ENCODE measurements at places on chromosomes 16 and 17.

- DNase-seq, result no peak
Observed at GRCh38 chr17:17057057-17057551, 14.8 kb downstream of the MPRIP start.

DNA sequence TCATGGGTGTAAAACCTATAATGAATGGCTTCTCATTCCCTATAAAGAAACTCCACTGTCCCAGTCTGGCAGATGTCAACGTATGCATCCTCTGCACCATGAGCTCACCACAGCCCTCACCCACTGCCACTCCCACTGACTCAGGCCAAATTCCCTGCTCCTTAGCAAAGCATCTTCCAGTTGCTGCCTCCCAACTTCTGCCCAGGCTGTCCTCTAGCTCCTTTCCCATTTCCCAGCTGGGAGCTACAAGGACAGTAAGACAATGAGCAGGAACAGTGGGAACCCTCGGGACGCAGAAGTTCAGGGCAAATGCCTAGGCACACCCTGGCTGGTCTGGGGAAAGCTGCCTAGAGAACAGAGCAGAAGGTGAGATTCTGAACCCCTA lies 9.1 kb upstream of the THAP11 start:
- DNase-seq, result no peak

GRCh38 chr16:31364421-31364820 lies 9.4 kb downstream of the ITGAX start:
- DNase-seq, result no peak

GRCh38 chr16:66717112-66717675 lies 20.7 kb upstream of the CMTM4 start:
- peak; percentile 14 for DNase-seq

DNA sequence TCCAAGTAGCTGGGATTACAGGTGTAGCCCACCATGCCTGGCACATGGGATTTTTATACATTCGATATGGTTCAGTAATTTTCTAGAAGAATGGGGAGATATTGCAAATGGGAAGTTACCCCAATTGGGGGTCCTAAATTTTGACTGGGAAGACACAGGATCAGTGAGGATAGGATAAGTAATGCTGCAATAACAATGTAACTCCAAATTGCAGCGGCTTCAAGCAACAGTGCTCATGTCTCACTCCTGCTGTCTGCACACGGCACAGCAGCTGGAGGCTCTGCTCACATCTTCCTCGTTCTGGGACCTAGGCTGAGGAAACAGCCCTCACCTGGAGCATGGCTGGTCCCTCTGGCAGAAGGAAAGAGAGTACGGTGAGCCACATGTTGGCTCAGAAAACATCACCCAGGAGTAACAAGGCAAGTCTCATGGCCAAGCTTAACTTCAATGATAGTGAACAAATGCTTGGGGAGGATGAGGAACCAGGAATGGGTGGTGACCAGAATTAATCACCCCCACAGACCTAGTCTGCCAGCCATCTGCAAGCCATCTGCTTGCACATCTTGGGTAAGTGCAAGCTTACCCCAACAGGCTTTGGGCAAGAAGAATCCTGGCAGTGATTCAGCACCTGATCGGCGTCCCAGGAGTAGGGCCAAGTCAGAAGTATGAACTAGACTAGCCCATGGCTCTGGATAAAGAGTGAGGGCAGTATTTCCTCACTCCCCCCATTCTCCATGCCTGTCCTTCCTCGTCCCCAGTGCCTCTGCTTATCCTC lies 229.2 kb downstream of the COPRS start:
- DNase-seq, result no peak

Measured in heart right ventricle (tissue), 16 donors.